ENCODE measurements at places on chromosomes 4 and X. TPM values are rescaled to one million over a fixed set of nuclear protein-coding genes. Genes with fewer than 3 reads are reported as not detected.

DNA sequence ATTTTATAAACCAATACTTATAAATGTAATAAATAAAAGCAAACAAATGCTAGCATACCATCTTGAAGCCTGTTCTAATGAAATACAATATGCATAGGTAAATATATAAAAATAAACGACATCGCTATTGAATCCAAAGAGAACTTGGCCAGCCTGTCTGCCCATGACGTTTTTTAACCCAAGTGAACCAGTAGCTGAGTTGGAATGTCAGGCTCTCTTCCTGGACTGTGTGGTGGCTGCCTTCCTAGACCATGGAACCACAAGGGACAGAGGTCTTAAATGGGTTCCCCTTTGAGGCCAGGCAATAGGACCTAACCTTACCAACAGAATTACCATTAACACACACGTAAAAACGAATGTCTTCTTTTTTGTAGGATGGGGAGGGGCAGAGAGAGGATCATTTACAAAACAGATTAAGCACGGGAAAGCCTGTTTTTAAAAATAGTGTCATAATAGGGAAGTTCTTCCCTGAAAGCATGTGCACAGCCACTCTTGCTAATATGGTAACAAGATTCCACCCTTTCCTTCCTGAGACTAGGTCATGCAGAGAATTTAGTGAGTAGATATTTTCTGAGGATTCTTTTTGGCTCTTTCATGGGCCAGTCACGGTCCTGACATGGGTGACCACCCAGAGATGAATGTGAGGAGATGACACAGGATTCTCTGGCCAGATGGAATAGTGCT lies 69.4 kb upstream of the ACSL1 start:
- DNase-seq: no peak

DNA sequence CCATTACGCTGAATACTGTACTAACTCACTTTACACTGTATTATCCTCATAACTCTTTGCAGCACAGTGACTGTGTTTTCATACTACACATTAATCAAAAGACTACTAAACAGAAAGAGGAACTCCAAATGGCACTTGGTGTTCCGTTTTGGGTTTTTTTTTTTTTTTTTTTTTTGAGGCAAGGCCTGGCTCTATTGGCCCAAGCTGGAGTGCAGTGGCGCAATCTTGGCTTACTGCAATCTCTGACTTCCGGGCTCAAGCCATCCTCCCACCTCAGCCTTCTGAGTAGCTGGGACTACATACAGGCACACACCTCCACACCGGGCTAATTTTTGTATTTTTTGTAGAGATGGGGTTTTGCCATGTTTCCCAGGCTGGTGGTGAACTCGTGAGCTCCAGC lies 10.7 kb downstream of the KLHL8 start:
- DNase-seq: peak; percentile 76

DNA sequence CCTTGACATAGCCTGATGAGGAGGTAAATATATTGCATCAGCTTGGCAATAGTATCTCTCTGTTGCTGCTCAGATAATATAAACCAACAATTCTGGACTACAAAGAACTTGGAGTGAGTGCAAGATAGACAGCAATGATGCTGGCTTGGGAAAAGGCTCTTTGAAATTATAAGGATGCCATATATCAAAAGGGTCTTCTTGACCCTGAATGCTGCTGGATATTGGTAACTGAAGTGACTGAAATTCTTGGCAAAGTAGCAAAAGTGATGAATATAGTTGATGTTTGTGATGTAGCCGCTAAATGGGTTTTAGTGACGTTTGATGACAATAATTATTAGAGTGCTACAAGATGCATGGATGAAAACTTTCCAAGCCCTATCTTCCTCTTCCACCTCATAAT lies 1391.6 kb downstream of the ADGRL3 start:
- DNase-seq: no peak

- no peak for DNase-seq
These were observed 16.7 kb downstream of the CMC4 start for GRCh38 chrX:155054255-155054654.

DNA sequence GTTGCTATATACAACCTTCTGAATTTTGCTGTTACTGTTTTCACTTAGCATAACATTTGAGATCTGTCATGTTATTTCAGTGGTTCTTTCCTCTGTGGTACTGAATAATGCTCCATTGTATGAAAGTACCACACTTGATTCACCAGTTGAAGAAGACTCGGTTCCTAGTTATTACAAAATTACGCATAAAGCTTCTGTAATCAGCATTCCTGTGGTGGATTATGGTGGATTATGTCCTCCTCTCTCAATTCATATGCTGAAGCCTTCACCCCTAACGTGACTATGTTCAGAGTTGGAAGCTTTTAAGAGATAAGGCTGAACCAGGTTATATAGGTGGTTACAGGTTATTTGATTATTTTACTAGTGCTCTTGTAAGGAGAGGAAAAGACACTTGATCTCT lies 2143.5 kb upstream of the AGA start:
- DNase-seq: no peak

DNA sequence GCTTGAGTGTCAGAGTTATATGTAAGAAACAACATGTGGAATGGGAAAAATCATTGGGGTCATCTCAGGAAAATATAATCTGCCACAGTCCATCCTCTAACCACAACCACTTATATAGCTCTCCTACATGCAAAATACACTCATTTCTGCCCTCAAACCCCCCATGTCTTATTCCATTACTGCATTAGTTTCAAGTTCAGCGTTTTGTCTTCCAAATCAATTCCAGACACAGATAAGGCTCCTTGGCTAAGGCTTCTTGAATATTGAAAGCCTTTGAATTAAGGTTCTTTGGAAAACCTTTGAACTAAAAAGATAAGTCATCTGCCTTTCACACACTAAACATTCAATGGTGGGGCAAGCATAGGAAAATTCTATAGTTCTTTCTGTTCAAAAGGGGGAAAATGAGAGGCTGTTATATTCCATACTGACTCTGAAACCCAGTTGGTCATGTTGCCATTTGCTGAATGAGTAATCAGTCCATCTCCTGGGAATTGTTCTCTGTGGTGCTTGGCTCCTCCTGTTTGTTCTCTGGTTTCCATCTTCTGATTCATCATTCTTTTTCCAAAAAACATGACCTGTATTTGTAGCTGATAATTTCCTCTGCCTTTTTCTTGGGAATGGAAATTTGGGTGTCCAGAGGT lies 218.7 kb downstream of the BMPR1B start:
- DNase-seq: no peak

GRCh38 chrX:147069926-147070325 lies 255.4 kb upstream of the CXorf51A start:
- no peak for DNase-seq

GRCh38 chr4:87024201-87024600 lies 89.4 kb downstream of the AFF1 start:
- DNase-seq: no peak

GRCh38 chr4:156559346-156559745 lies 412.3 kb downstream of the PDGFC start:
- DNase-seq: no peak

GRCh38 chr4:169225058-169225751 lies 45.6 kb downstream of the SH3RF1 start:
- DNase-seq: no peak

GRCh38 chrX:24396931-24397279 lies 36.5 kb downstream of the SUPT20HL1 start:
- DNase-seq: no peak

GRCh38 chr4:52019936-52020657 lies at the start of gene LRRC66:
LRRC66 (minus strand) TSS chr4:52020363; CDS start chr4:52017613, 2,750 bp downstream.
- DNase-seq: no peak

GRCh38 chr4:83071116-83071515 lies 36.1 kb downstream of the COPS4 start:
- DNase-seq: no peak

GRCh38 chrX:107684956-107685385 lies 56.7 kb downstream of the PRPS1 start:
- peak; percentile 48 for DNase-seq

GRCh38 chrX:57329008-57329407 lies 42.5 kb downstream of the FAAH2 start:
- no peak for DNase-seq

DNA sequence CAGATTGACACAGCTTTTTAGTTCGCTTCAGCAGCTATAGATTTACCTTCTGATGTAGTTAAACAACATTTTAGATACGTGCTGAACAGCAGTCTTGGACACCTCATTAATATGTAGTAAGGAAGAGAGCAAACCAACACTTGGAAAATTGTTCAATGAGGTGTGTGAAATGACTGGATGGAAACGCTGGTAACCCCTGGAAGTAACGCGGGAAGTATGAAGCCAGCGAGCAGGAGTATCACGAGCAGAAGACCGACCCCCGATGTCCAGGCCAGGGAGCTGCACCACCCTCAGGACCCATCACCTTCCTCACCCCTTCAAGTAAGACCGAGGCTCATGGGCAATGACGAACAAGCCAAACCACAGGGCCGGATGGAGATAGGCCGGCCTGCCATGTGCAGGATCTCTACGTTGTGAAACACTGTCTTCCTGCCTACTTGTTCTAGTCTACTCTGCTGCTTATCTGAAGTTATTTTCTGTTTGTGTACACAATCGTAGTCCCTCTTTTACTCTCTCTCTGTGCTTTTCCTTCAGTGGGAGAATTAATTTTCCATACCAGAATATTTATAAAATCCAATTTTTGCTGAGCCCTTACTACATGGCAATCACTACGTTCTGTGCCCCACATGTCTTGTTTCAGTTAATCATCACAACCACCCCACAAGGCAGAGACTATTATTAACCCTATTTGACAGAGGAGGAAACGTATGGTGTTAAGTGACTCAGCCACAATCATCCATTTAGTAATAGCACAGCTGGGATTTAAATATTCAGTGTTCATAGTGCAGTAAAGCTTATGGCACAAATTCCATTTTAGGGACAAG lies 221.7 kb downstream of the APBB2 start:
- DNase-seq: peak; percentile 83

GRCh38 chrX:47264483-47265173 lies 31.8 kb downstream of the USP11 start:
- no peak for DNase-seq

DNA sequence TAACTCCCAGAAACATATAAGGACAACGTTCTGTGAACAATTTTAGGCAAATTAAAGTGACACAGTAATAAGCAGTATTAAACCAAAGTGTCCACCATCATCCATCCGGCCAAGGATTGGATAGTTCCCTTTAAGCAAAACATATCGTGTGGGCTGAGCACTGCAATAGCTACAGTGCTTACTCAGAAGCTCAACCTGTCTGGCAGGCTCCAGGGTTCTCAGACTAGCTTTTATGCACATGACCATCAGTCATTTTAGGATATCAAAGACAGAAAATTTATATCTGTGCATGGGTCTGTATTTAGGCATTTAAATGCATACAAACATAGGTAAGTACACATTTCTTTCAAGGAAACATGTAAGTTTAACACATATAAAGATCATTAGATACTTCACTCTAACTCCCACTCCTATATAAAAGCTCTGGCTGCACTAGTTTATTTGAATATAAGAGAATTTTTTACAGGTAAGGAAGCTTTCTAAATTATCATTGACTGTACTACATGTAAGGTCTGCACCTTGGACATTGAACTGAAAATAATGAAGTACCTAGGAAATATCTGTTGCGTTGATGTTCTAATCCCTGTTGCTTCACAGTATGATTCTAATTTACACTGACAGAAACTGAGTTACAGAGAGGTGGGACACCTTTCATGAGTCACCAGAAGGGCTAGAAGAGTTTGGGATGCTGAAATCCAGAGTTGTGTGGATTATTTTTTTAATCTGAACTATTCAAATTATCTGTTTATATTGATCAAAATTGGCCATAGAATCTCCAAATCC lies 67.6 kb downstream of the ELOVL6 start:
- DNase-seq: no peak

DNA sequence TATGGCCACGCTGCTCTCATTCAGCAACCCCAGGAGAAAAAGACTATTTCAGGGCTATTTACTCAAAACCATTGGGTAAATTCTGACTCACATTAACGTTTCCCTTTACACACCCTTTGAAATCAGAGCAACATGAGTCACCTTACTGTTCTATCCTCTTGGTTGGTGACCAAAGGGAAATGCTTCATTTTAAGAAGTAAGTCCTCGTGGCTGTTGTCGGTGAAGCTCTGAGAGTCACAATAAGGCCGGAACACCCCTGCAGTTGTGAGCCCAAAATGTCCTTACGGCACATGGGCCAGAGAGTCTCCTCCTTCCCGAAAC lies 56.3 kb upstream of the SPRY1 start:
- DNase-seq: no peak

- no peak for DNase-seq
These were observed at the start of gene COL4A6 for GRCh38 chrX:108438110-108438623. COL4A6 (minus strand) TSS chrX:108438422; CDS start chrX:108438196, 226 bp downstream.

DNA sequence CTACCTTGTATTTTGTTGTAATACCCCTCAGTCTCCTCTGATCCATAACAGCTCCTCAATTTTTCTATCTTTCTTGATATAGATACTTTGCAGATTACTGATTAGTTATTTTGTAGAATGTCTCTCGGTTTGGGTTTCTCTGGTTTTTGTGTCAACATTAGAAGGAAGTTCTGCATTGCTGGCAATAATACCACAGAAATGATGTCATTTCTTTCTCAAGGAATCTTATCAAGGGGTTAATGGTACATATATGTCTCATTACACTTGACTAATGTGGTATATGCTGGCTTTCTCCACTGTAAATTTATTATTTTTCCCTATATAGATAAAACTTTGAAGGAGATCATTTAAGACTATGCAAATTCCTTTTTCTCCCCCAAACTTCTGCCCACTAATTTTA lies 183.6 kb upstream of the DKK2 start:
- DNase-seq: no peak

DNA sequence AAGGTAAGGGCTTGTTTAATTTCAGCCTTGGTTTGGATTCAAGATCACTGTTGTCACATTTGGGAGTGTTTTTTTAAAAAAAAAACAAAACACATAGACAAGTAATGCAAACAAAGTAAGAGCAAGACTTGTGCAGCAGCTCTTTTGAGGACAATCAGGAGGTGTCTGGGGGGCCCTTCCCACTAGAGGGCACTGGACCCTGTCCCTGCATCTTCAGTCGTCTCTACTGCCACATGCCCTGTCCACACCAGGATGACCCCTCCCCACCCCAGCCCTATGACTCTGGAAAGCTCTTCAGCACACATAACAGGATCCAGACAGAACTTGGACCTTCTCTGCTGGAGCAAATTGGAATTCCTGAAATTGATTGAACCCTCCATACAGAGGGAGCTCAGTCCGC lies 71.0 kb downstream of the USP46 start:
- DNase-seq: no peak

- no peak for DNase-seq
These were observed 135.6 kb downstream of the TSPAN5 start for GRCh38 chr4:98522636-98523395.

TTC29 gene
- total RNA-seq: under 0.01 TPM

IL1RAPL2 gene
- total RNA-seq: not detected

ELMOD2 gene
- total RNA-seq: 10.8 TPM

MXRA5 gene
- under 0.01 TPM for total RNA-seq

PDCL2 gene
- total RNA-seq: not detected

ABCB7 gene
- 33.1 TPM for total RNA-seq

HPGD gene
- total RNA-seq: 18.3 TPM

TBC1D8B gene
- 1.1 TPM for total RNA-seq

GPR82 gene
- total RNA-seq: not detected

ASMT gene
- not detected for total RNA-seq

DGKK gene
- not detected for total RNA-seq

GAGE13 gene
- total RNA-seq: not detected

CCDC158 gene
- total RNA-seq: not detected

SMS gene
- total RNA-seq: 27.7 TPM

RAI2 gene
- under 0.01 TPM for total RNA-seq

FANCB gene
- total RNA-seq: 1.6 TPM

KLKB1 gene
- total RNA-seq: under 0.01 TPM

STARD8 gene
- total RNA-seq: 8.9 TPM

STS gene
- 0.54 TPM for total RNA-seq

TAF7L gene
- under 0.01 TPM for total RNA-seq

FOXR2 gene
- total RNA-seq: not detected

Measured in hematopoietic multipotent progenitor cell (in vitro differentiated cells).